Naive thymus-derived CD4-positive, alpha-beta T cell (primary cell): ENCODE measurements at places on chromosomes 7 and 10. TPM values are rescaled to one million over a fixed set of nuclear protein-coding genes. Genes with fewer than 3 reads are reported as not detected.
A peak's percentile ranks its signal among the peaks of the same experiment; 100 is the strongest.

DNA sequence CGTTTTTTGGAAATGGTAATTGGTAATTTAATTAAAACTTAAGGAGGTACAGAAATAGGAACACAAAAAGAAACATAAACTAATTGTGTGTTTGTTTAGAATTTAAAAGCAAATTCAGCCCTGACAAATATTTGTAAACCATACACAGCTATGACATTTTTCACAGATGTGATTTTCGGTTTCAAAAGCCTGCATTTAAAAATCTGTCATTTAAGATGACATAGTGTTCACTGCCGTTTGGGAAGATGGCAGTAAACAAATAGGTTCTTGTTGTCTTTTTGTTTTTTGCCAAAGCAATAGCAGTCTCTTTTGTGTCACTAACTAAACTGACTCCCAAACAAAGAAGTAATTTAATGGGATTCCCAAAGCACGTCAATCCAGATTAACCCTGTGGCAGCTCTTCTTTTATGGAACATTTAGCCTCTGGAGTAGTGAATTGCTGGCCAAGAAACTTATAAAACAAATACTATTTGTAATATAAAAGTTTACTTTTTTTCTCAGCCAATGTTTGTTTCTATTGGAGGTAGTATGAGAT lies 697.6 kb downstream of the PHTF2 start:
- no peak for DNase-seq

ADARB2 gene
- total RNA-seq: 13.6 TPM

VAX1 gene
- total RNA-seq: not detected

DNA sequence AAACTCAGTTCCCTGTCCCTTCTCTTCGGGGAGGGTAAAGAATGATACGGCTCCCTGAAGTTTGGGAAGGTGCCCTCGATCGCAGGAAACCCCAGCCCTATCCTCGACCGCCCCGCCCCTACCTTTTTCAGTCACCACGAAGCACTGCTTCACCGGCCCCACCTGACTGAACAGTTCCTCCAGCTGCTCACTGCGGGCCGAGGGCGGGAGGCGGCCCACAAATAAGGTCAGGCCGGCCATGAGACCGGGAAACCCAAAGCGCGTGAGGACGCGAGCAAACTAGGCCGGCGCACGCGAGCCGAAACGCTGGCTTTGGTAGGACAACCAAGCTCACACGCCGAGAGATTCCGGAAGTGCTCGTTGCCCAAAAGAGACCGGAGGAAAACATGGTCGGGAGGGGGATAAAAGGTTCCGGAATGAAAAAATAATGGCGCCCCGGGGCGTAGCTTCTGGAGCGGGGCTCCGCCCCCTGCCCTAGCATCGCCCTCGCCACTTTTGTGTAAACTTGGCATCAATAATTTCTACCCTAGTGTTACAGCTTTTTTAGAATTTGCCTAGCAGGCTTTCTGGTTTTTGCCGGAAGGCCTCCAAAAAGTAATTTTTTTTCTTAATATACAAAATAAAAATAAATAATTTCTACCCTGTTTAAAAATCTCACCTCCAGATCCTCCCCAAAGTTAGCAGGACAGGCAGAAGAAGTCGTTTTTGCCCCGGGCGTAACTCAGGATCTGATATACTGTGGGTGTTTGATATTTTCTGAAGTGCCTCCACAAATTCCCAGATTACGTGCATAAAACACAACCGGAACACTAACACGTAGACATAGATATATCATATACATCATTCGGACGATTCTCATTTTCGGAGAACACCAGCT lies at the start of gene RBM28:
TSS of gene RBM28 (minus strand) at position 355 of the 877 bp plus-strand sequence. CDS start at position 240, 115 bp downstream.
- DNase-seq: peak; percentile 85

GRCh38 chr10:99573790-99574189 lies 41.0 kb downstream of the NKX2-3 start:
- DNase-seq: no peak
